Activated T-helper 17 cell treated with anti-CD3 and anti-CD28 coated beads, Interleukin-2, amount 50 U/mL, for 72 hours (primary cell): ENCODE measurements at places on chromosomes 11 and 22.

DNA sequence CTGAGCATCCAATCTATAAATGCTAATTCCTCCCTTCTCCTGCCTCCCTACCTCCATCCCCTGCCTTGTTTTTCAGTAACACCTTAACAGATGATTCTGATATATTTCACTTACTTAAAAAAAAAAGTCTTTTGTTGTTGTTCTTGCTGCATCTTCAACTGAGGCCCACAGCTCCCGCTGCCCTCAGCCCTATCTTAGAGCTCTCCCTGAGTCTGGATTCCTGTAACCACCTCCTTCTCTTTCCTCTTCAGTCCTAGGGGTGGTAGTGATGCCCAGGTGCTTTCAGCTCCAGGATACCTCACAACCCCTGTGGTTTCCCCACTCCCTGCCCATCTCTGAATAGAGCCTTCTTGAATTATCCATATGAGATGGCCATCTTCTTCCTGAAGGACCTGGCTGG, 3.7 kb upstream of the KCNE3 start:
- no peak for ATAC-seq

GRCh38 chr22:42817556-42817955, 39.5 kb downstream of the ARFGAP3 start:
- no peak for ATAC-seq

GRCh38 chr11:63672936-63673539, 1.9 kb upstream of the ATL3 start:
- ATAC-seq, result no peak

GRCh38 chr11:112315057-112315720, 54.5 kb upstream of the PLET1 start:
- ATAC-seq, result no peak

DNA sequence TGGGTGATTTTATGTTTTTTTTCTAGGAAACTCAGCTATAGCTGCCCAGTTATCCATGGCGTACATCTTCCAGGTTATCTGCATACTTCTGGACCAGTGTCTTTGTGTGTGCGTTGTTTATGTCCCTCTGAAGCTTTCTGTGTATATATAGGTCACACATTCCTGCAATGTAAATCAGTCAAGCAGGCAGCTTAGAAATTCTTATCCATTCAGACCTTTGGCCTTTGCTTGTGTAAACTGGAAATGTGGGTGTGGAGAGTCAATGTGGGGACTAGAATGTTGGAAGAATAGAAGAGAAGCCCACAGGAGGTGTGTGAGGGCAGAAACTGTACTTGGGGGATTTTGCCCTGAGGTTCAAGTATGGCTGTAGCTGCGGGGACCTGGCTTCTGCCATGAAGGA, 51.7 kb downstream of the BARX2 start:
- ATAC-seq, result no peak

DNA sequence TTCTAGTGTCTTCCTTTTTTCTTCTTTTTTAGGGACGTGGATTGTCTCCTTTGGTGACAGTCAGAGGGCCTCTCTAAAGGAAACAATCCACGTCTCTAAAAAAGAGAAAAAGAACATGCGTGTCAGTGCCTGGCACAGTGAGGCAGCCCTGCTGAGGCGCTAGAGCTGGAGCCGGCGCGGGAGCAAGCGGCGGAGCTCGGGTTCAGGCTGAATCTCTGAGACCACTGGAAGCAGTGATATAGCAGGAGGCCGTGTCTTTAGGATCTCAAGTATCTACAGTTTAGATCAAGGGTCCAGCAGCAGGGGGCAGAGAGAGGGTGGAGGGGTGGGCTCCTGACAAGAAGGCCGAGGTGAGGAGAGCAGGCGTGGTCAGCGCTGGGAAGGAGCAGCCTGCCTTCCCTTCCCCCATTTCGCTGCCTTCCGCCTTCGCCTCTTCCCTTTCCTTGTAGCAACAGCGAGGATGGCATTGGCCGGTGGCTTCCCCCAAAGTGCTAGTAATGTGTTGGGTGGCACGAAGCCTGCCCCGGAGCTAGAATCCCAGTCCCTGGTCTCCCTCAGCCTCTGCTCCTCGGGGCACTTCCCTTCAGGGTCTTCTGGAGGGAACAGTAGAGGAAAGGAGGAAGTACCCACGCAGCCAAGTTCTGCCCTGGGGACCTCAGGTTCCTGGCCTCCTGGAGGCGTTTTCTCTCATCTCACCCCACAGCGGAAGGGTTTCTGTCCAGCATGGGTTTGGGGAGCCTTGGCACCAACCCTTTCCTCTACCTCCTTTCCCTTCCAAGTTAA, 28.2 kb upstream of the RAB1B start:
- no peak for ATAC-seq

DNA sequence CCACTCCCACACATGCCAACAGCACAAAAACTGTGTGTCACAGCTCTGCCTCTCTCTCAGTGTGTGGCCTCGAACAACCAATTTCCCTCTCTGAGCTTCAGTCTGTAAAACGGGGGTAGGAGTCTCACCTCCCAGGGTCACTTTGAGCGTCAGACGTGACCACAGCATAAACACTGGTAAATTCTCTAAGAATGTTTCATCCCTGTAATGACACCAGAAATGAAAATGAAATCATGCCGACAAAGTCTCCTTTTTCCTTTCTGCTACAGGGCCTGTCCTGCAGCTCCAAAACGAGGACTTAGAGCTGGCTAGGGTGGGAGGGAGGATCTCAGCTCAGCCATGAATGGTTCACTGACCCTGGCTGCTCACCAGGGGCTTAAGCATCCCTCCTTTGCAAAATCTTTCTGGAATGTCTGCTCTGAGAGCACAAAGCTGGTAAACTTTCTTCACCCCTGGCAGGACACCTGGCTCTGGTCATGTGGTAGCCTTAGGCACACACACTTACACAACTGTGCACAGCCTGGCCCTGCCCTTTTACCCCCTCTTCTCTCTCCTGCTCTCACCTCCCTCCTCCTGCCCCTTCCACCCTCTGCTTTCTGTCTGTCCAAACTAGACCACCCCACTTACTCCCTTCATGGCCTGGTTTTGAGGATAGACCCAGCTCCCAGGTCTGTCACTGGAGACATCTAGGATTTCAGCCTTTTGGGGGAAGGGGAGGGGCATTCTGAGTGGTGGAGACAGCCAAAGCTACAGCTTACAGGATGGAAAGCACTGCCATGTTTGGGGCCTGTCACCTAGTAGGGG, 12.3 kb upstream of the TSKU start:
- ATAC-seq, result peak; percentile 83

GRCh38 chr22:47396105-47396504, 633.7 kb downstream of the TBC1D22A start:
- no peak for ATAC-seq

DNA sequence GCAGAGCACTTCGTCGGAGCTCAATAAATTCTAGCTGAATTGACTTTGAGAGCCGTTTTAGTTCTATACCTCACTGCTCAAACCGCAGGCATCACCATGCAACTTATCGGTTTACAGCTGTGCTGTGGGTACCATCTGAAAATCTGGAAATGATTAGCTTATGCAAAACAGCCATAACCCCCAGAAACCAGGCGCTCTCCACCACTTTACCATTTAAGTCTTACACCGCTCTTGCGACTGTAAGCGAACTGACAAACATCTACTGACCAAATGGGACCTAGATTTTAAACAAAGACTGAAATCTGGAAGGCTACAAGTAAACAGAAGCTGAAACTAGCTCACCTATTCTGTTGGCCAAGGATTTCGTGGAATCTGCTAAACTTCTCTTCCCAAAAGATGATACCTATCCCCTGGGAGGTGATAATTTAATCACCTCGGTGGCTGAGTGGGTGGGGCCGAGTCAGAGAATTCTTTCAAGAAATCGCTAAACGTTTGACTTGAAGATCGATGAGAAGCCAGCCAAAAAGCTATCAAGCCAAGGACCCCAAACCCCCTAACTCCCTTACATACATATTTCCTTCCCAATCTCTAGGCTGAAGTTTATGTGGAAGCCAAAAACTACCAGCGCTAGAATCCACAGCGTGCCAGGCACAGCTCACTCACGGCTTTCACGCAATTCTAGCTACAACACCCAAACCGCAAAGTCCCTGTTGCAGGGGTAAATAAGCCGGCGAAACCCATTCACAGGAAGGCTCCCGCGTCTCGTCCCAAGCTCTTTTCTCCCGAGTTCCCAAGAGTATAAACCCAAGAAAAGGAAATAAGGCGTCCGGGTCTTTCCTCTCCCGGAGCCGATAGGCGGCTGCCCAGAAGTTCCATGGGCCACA, 644 bp downstream of the SPTY2D1 start:
- peak; percentile 25 for ATAC-seq

DNA sequence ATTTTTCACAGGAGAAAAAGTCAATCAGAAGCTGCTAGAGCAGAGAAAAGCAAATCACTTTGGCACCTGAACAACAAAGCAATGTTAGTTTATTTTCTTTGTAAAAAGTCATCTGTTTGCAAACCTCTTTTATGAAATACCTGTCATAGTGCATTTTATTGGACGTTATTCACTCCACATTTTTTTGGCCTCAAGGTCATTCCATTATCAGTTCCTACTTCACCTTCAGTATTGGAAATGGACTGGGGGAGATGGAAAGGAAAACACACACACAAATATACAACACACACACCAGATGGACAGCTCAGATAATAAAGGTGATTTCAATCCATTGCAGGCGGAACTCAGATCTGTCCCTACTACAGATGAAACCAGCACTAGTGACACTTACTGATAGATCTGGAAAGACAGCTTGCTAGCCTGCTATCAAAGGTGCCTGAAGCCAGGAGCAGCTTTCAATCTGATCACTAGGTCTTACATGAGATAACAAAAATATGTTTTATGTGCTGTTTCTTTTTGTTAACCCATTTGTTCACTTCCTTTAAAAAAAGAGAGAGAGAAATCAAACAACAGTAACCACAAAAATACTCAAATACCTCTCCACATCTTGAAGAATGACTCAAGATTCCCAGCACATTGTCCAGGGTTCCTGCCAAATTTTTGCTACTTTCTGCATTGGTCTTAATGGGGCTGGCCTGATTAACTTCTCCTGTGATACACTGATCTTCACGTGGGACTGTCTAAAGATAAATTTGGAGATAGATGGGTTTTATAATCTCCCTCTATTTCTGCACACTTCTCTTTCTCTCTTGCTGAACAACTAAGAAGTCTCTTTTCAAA, 844.3 kb upstream of the TENM4 start:
- no peak for ATAC-seq

DNA sequence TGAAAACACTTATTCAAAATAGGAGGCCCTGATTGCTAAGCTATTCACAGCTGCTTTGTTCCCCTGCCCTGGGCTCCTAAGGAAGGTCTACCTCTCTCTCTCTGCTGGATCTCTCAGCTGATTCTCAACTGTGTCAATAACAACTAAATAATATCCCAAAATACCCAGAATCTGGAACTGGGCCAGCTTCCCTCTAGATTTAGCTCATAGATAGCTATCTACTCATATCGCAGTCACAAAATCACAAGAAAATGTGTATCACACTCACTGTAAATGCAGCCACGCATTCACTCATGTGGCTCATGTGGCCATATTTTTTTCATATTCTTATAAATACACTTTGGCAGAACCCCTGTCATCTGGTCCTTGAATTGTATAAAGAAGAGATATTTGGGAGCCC, 555.1 kb downstream of the OPCML start:
- no peak for ATAC-seq

DNA sequence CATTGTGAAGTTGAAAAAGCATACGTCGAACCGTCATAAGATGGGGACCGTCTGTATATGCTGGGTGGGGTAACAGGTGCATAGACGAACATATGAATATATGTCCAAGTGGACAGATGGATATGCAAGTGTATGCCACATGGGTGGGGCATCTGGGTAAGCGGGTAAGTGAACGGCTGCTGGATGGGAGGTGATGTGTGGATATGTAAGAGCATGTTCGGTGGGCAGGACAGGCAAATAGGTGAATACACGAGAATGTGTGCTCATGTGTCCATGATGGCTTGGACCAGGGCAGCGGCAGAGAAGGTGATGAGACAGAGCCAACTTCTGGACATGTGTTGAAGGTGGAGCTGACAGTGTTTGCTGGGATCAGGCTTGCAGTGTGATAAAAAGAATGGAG, 12.0 kb downstream of the IFITM10 start:
- no peak for ATAC-seq

- ATAC-seq, result no peak
Observed at GRCh38 chr11:31699066-31699465, 112.1 kb downstream of the PAX6 start.

DNA sequence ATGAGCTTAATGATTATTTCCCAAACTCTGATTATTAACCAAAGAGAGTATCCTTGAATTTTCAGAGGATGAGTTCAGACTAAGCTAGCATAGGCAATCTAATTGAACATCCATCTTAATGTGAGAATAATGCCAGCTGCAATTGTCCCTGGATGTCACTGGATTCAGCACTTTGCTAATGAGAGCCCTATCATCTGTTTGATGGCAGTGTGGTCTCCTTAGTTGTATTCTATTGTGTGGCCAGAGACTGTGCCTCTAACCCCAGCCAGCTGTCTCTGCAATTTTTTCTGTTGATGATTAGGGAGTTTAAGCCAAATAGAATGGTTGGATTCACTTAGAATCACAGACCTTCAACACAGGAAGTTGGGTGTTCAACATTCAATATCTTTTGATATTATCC, 1249.5 kb downstream of the FAM181B start:
- ATAC-seq, result no peak

DNA sequence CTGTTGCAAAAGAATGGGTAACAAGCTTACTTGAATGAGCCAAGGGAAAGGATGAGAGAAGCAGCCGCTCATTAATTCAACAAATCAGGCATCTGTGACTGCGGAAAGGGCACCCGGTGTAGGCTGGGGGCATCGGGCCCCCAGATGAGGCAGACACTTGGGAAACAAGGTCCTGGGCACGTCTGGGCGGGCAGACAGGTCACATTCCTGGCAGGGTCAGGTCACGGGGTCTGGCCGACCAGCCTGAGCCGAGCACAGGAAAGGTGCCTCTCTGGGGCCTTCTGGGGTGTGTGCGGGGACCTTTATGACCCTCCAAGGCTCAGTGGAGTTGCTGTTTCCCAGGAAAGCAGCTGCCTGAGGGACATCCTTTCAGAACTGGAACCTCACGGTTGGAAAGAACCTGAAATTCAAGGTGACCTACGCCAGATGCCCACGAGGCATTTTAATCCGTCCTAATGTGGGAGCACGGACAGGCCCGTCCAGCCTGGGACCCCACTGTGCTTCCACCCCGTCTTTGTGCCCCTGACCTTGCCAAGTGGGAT, 57.1 kb downstream of the ST14 start:
- no peak for ATAC-seq

- no peak for ATAC-seq
Observed at GRCh38 chr11:80700386-80700785, 1259.6 kb upstream of the TENM4 start.

- no peak for ATAC-seq
Observed at GRCh38 chr11:128146926-128147605, 440.3 kb downstream of the ETS1 start.

DNA sequence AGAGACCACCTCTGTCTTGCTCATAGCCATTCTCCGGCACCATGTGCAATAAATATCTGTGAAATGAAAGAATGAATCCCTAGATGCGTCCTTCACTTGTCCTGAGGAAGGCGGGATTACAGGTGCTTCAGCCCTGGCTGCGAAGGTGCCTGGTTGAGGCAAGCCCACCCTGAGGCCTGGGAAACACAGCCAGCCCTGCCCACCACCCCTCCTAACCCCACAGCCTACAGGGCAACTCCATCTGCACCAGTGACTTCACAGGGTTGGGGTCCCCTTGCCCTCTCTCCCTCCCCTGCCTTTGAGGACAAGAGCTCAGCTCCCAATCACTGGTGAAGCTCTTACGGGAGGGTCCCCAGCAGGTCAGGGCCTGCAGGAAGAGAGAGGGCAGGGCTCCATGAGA, 17.5 kb upstream of the SCGB1A1 start:
- no peak for ATAC-seq

- peak; percentile 3 for ATAC-seq
Observed at GRCh38 chr11:94926271-94926625, 47.1 kb downstream of the CWC15 start.
